Mucosa of descending colon (tissue), 3 donors: ENCODE measurements at places on chromosomes 2 and 18. TPM values are rescaled to one million over a fixed set of nuclear protein-coding genes. Genes with fewer than 3 reads are reported as not detected.

DNA sequence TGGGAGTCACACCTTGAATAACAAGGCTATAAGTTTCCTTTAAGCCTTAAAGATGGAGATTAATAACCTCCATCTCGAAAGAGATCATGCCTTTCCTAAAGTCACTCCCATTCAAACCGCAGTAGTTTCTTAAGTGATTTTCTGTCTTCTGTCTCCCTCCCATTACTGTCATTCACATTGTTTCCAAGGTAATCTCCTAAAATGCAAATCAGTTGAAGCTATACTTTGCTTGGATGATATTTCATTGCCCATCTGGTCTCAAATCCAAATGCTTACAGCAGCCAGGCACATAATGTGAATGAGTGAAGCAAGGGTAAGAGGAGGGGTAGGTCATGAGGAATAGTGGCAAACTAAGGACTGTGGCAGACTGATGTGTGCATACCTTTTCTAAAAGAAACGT, 116.4 kb downstream of the CCDC141 start:
- no peak for DNase-seq

- DNase-seq: no peak
Measured at GRCh38 chr18:70355620-70356385, 67.0 kb downstream of the SOCS6 start.

DNA sequence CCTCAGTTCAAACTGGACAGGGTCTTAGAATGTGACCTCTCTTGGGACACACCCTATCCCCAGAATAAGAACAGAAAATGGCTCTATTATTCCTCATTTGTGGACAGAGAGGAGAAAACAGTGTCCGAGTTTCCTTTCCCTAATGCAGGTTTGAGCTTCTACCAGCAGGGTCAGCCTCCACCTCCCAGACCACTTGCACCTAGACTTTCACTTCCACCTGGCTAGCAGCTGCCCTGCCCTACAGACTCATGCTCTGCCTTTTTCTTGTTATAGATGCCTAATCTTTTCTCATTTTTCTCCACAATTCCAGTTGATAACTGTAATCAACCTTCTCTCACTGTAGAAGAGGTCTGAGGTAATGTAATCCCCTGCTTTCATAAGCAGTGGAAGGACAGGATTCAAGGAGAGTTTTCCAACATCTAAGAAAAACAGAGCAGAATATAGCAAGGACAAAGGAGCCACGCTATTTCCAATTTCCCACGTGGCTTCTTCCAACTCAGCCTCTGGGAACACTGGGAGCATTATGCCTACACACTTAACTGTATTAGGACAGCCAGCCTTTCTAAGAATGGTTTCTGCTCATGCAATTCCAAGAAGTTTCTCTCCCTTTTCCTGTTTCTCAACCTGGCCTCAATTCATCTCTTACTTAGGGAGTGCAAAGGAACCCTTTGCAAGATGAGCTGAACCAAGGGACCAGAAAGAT, 239.8 kb downstream of the BCL11A start:
- no peak for DNase-seq

DNA sequence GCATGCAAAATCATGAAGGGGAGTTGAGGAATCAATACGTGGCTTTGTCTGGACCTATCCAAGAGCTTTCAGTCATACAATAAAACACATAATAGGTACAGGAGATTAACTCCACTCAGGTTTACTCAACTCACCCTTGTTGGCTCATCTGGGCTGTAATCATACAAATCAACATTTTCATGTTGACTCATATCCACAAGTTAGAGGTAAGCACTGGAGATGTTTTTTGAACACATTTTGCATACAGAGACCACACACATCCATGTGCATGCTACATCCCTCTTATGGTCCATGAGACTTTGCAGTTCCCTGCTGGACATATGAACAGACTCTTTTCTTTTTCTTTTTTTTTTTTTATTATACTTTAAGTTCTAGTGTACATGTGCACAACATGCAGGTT, 336.9 kb upstream of the PIK3C3 start:
- no peak for DNase-seq

GRCh38 chr2:96207774-96208142, 869 bp downstream of the STARD7 start:
- DNase-seq: no peak

DNA sequence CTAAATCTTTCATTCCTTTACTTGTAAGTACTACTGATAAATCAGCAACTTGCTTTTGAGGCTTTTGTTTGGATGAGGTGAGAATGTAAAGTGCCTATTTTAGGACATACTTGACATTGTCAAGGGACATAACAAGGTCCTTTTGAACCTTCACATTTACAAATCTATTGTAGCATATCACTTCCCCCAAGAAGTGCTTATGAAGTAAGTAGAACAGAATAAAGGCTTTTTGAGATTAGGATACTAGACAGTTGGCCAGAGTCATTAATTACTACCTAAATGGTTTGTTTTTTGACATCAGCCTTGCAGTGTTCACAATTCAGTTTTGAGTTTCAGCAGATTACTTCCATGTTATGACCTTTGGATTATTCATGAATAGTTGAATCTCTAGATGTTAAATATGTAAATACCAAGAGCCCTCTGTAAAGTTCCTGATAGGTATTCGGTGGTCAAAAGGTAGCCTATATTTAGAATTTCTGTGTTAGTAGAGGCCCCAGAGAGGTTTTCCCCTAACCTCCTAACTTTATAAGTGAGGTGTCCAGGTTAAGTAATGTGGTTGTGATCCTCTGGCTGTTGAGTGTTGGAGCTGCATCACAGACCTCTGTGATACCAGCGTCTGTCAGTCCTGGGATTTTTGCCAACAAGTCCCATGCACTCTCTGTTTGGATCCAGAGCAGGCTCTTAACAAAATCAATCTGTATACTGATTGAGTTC, 67.2 kb downstream of the LCLAT1 start:
- DNase-seq: no peak

DNA sequence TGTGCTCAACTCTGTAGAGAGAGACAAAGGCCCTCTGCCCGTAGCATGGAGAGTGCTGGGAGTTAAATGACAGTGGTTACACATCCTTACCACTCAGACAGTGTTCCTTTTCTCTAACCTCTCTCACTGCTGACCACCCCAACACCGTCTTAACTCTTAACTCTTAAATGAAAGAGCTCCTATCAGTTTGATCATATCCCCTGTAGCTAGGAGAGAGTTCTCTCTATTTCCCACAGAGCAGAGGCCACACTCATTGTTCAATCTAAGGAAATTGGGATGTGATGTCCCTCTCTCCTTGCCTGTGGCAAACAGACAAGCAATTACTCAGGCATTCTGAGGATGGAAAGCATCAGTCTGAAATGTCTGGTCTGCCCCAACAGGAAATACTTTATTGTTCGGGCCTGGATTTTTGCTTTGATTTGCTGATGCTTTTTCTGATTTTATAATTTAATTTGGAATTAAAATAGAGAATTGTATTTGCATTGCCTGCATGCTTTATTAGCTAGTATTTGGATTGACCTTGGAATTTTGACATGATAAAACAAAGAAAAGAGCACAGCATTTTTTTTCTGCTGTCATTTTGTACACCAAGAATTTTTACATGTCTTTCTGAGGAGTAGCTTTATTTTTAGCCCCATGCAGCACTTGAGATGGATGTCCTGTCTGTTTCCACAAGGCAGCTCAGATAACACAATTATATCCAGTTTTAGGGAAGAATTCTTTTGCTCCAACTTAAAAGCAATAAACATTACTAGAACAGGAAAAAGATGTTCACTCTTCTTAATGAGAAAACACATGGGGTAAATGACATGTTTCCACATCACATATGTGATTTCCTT, 27.7 kb upstream of the IER3IP1 start:
- DNase-seq: no peak

DNA sequence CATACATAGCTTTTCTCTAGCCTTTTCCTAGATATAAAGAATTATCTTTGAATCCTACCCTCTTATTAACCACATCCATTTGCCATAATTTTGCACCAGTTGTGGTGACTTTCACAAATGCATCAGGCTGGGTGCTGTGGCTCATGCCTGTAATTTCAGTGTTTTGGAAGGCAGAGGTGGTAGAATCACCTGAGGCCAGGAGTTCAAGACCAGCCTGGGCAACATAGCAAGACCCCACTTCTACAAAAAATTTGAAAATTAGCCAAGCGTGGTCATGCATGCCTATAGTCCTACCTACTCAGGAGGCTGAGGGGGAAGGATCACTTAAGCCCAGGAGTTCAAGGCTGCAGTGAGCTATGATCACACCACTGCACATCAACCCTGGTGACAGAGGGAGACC, 672.4 kb upstream of the CHAC2 start:
- DNase-seq: no peak

GRCh38 chr2:138210487-138210886, 246.2 kb downstream of the HNMT start:
- DNase-seq: no peak

- DNase-seq: no peak
Measured at GRCh38 chr2:111161971-111162370, 41.3 kb downstream of the BCL2L11 start.

DNA sequence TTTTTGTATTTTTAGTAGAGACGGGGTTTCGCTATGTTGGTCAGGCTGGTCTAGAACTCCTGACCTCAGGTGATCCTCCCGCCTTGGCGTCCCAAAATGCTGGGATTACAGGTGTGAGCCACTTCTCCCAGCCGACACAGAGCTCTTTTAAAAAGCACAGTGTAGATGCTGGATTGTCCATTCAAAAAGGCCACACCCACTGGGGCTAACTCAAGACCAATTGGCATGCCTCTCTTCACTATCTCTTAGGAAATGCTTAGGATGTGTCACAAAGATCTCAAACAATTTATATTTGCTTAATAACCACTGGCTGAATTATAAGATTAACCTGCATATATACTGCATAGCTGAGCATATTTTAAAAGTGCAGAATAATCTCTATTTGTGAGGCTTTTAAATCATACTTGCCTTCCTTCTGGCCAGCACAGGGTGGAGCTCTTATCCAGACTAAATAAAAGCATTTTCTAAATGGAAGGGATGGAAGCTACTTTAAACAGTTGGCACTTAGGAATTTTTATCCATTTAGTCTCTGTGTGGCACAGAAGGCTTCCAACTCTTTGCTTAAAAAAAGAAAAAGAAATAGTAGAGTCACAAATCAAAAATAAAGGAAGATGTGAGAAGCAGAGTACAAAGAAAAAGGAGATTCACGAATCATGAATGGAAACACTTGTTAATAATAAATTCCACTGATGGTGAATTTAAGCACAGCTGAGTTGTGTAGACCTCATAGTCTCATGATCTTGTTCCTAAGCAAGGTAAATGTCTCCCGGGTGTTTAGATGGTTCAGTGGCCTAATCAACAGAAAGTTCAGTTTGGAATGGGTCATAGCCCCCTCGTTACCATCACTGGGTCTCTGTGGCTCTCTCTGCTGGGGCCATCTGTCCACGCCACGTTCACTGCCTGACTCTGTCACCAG, 22.4 kb downstream of the CRYGD start:
- DNase-seq: no peak

DNA sequence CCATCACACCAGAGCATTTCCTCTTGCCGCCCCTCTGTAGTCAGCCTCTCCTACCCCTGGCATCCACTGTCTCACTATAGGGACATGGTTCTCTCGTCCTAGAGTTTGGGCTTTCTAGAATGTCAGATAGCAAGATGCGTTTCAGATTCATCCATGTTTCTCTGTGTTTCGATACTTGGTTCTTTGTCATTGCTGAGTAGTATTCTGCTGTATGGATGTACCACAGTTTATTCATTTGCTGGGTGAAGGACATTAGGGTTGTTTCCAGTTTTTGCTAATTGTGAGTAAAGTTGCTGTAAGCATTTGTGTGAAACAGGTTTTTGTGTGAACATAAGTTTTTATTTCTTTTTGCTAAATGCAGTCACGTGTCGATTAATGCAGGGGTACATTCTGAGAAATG, 3.8 kb downstream of the ZNF532 start:
- no peak for DNase-seq

- DNase-seq: no peak
Measured at GRCh38 chr18:47975701-47976100, 45.2 kb upstream of the SMAD2 start.

GRCh38 chr2:149068225-149068995, 29.9 kb downstream of the LYPD6B start:
- no peak for DNase-seq

Gene DOK6
- 0.12 TPM for total RNA-seq

Gene UNC50
- 32.6 TPM for total RNA-seq

Gene MALL
- 672 TPM for total RNA-seq

Gene FAM110C
- total RNA-seq: 33.6 TPM

Gene DUSP19
- 1.5 TPM for total RNA-seq

Gene HNMT
- 114 TPM for total RNA-seq

Gene CFC1
- total RNA-seq: 0.28 TPM

Gene COL3A1
- total RNA-seq: 299 TPM

Gene GPR55
- 1.1 TPM for total RNA-seq

Gene NOP58
- 34.3 TPM for total RNA-seq

Gene RTP5
- total RNA-seq: not detected

Gene C2orf81
- 2.3 TPM for total RNA-seq
